Fibroblast of skin of right biceps (primary cell): ENCODE measurements at places on chromosomes 6 and 20.
A peak's percentile ranks its signal among the peaks of the same experiment; 100 is the strongest.

GRCh38 chr6:149488815-149489214, 4.0 kb upstream of the ZC3H12D start:
- DNase-seq = no peak

GRCh38 chr6:42923666-42924065, 5.6 kb upstream of the CNPY3 start:
- DNase-seq = peak; percentile 23

GRCh38 chr6:53335224-53335994, 13.3 kb downstream of the ELOVL5 start:
- no peak for DNase-seq

DNA sequence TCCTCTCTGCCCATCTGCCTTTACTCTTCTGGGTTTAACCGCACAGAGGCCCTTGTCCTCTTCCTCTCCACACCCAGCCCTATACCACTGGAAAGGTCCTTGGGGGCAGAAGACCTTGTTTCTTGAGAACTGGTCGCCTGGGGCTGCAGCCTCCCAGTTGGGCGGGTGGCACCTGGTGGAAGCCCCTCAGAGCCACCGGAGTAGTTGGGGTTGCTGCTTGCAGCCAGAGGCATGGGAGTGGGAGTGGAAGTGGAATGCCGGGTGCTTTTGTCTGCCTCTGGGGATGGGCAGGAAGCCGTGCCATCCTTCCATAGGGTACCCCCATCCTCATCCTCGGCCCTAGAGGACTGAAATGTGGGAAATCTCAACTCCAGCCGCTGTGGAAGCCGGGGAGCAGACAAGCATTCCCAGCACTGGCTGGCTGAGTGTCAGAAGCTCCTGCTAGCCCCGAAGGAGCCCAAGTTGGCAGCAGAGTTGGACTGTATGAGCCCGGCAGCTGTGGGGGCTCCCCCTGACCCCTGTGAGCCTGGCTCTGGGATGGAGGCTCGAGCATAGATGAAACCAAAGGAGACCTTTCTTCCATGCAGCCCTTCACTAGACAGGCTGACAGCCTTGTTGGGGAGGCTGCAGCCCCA, 1.2 kb downstream of the VSTM2L start:
- DNase-seq = no peak

GRCh38 chr6:125044066-125044465, 81.8 kb downstream of the RNF217 start:
- no peak for DNase-seq

GRCh38 chr6:54875539-54875938, 29.0 kb downstream of the FAM83B start:
- no peak for DNase-seq

GRCh38 chr6:85579581-85579980, 14.1 kb downstream of the SNX14 start:
- DNase-seq = no peak

DNA sequence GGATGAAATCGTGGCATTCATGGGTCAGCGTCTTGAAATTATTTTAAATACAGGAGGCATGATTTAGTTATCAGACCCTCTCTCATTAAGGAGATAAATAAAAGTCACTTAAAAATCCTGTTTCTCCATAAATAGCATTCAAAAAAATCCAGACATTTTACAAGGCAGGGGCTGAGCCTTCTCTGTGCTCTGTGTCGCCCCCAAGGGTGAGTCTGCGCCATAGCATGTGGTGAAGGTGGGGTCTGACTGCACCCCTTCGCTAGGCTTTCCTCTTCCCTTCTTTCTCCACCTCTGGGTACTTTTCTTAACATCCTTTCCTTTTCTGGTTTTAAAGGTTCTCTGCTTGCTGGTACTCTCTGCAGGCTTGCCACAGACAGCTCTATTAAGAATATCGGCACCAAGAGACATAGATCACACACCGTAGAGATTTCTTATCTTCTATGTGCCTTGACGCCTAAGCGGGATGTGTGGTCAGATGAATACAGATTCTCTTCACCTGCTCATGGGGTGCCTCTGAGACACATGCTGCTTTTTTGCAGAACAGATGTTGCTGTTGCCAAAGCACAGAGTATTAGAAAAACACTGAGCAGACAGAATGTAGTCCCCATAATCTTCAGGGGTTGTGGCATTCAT, 20.1 kb upstream of the FAM209A start:
- no peak for DNase-seq

- no peak for DNase-seq
These were observed 11.4 kb downstream of the CAPN11 start for GRCh38 chr6:44169886-44170570.

DNA sequence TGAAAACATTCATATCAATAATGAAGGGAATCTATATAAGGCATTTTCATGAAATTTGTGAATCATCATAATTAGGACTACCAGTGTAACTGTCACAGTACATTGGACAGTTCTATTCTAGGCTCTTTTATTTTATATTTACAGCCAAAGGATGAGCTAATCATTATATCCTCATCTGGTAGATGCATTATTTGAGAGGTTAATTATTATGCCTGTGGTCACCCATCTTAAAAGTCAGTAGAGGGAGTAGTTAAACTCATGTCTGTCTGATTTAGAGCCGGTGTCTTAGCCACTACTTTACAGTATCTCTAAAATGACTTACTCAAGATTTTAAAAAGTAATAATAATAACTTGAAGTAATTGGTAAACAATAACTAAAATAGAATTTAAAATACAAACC, 899.3 kb upstream of the MAP3K7 start:
- no peak for DNase-seq
